Urinary bladder (tissue), 4 donors: ENCODE measurements at places on chromosomes 16 and 17. TPM values are rescaled to one million over a fixed set of nuclear protein-coding genes. Genes with fewer than 3 reads are reported as not detected.

GRCh38 chr17:36717088-36717487 is 115.7 kb downstream of the MRM1 start:
- DNase-seq, result no peak

GRCh38 chr16:87789437-87790291 is 23.9 kb upstream of the KLHDC4 start:
- no peak for DNase-seq

- no peak for DNase-seq
Measured at GRCh38 chr16:54325616-54326265, 39.2 kb upstream of the IRX3 start.

- no peak for DNase-seq
Measured at GRCh38 chr17:36791942-36792475, 145.3 kb upstream of the LHX1 start.

The MYOCD gene
- 59.5 TPM for total RNA-seq

GRCh38 chr16:19841184-19841583 is 43.5 kb downstream of the GPRC5B start:
- no peak for DNase-seq

DNA sequence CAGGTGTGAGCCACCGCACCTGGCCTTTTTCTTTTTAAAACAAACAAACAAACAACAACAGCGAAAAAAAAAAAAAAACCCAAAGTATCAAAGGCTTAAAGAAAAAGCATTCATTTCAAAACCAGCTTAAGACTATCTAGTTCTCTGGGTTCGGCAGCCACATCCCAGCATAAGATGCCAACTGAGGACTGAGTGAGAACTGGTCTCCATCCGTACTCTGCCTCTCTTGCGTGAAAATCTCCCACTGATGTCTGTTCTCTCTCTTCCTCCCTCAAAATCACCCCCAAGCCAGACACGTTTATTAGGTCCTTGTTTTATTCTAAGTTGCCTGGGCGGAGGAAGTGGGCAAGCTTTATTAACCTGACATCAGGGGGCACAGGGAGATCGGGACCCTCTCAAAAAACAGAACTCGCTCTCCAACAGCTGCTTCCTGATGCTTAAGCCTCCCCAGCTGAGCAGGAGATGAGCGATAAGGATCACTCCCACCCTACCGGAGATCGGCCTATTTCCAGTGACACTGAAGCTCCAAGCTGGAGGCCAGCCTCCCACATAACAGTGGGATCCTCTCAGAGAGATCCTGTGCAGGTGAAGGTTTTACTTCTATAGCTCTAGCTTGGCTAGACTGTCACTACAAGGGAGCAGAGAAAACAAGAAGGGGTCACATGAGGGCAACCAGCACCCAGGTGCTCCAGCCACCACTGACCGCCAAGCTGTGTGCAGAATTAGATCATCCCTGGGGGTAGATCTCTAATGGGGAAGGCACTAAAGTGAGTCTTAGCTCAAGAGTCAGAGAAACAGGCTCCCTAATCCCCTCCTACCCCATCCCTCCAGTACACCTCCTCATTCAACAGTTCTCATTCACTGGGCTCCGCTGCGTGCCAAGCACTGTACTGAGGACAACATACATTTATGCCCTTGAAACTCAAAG is 13.6 kb downstream of the CDC42EP4 start:
- no peak for DNase-seq

- no peak for DNase-seq
Measured at GRCh38 chr17:19904924-19905323, 37.2 kb upstream of the ULK2 start.

The HCFC1R1 gene
- total RNA-seq, result 29.1 TPM

The VAT1L gene
- 33.2 TPM for total RNA-seq

The NKIRAS2 gene
- 14.4 TPM for total RNA-seq

DNA sequence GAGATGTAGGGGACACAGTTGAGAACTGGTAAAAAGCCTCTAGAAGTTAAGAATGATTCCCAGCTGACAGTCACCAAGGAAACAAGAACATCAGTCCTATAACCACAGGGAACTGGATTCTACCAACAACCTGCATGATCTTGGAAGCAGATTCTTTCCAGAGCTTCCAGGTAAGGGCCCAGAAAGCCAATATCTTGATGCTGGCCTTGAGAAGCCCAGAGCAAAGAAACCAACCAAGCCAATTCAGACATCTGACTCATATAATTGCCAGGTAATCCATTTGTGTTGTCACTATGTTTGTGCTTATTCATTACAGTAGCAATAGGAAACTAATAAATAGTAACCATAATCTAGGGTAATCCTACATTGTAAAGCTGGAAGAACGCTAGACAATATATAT is 81.6 kb downstream of the CACNG1 start:
- no peak for DNase-seq

DNA sequence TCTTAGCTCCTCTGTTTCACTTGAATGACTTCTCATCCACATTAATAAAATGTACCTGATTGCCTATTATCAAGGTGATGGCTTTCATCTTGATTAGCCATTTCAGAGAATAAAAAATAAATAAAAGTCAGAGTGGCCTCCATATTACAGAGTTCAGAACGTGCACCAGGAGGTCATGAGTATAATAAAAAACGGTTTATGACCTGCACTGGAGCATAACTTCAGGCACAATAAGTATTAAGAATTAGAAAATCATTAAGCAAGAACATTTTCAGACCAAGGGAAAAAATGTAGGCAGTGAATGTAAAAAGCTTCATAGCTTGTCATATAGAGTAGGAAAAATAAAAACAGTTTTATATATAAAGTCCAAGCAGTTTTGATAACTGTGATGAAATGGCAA is 11.4 kb downstream of the METTL9 start:
- DNase-seq, result no peak

DNA sequence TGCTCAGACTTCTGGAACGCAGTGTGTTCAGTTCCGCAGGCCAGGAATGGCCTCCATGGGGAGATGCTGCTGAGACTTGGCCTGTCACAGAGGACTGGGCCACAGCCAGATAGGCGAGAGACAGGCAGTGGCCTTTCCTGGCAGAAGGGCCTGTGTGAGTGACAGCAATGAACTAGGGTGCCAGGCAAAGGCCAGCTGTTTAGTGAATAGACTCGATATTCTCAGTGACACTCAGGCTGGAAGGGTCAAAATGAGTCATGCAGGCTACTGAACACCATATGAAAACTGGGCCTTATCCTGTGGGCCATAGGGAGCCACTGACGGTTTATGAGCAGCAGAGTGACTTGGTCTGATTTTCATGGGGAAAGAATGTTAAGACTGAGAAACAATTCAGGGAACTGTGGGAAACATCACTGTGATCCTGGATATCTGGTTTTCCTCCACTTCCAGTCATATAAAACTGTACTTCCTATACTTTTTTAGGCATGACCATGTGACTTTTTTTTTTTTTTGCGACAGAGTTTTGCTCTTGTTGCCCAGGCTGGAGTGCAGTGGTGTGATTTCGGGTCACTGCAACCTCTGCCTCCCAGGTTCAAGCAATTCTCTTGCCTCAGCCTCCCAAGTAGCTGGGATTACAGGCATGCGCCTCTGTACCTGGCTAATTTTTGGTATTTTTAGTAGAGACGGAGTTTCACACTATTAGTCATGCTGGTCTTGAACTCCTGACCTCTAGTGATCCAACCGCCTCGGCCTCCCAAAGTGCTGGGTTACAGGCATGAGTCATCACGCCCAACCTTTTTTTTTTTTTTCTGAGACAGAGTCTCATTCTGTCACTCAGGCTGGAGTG is 5.2 kb upstream of the NUBP1 start:
- no peak for DNase-seq

The DPEP2 gene
- total RNA-seq, result 2.3 TPM

DNA sequence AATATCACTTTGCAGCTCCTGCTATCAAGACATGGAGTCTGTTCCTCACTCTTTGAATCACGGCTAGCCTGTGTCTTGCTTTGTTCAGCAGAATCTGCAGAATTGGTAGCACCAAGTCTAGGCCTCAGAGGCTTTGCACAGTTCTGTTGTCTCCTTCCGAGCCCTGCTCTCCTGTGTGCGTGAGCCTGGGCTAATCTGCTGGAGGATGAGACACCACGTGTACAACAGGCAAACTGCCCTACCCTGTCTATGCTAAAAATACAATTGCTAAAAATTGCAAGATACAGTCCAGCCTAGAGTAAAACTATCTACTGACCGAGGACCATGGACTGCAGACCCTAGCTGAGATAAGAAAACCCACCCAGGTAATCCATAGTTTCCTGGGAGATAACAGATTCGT is 484.7 kb downstream of the NPIPA7 start:
- no peak for DNase-seq

DNA sequence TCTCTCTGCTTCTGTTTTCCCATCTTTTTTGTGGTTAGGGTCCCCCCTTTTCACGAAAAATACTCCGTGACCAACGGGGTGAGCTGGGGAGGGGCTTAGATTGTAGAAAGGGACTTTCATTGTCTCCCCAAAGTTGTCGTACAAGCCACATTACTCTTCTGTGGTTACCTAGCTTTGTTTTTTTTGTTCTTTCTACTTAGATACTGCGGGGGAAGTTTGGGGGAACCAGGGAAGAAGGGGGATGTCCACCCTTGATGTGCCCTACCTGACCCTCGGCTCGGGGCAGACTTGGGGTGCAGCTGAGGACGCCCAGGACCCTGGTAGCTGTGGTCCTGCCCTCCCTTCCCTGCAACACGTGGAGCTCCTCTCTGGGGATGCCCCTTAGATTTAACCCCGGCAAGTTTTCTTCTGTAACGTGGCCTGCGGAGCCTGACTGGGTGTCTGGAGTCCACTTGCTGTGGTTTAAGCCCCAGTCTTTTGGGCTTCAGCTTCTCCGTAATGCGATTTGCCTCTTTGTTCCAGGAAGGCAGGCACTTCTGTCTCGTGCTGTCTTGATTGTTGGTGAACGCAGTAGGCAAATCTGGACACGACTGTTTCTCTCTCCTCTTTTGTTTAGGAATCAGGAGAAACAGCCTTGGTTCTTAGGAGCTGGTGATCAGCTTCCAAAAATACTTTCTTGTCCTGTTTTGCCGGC is 892 bp downstream of the ABCC1 start:
- DNase-seq, result no peak

The RPS6KB1 gene
- total RNA-seq, result 61.8 TPM

GRCh38 chr17:16282522-16282921 is 65.5 kb downstream of the PIGL start:
- no peak for DNase-seq

The TERB1 gene
- not detected for total RNA-seq

DNA sequence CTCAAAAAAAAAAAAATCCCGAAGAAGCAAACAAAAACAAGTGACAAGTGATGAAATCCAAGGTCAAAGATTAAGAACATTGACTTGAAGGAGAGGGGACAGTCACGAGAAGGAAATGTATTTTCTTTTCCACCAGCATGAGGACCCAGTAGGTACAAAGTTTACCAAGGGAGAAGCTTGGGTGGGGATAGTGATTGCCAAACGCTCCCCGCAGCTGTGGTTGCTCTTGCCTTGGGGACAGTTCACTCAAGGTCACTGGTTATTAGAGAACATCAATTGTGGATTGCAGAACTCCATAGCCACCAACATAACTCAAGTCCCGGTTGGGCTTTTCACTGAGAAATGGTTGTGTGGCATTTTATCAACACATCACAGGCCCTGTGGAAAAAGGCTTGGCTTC is 27.0 kb downstream of the RSL1D1 start:
- DNase-seq, result no peak

GRCh38 chr16:57937861-57938260 is 33.1 kb downstream of the CNGB1 start:
- DNase-seq, result no peak

The MSRB1 gene
- total RNA-seq, result 4.0 TPM

DNA sequence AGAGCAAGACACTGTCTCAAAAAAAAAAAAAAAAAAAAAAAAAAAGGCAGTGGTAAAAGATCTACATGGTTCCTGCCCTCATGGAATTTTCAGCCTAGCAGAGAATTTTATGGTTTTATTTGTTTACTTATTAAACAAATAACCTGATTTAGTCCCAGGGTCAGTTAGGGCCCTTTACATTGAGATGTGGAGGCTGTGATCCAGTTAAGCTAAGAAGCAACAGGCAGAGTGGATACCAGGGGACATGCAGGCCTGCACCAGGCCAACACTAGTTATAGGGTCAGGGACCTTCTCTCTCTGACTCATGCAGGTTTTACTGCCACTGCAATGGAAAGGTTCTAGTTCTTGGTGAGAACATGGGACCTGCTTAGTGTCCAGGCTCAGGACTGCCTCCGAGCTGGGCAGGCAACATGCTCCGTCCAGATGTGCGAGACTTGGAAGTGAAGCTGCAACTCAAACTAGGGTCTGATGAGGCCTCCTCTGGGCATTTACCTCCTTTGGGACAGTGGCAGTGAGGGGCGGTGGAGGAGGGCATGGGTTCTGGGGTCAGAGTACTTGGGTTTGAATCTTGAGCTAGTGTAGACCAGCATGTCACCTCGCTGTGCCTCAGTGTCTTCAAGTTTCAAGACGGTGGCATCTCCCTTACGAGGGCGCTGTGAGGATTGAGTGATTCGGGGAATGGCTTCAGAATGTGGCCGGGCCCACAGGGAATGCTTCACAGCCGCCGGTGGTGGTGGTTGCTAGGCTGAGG is 301.8 kb downstream of the CPPED1 start:
- DNase-seq, result no peak

The CLEC3A gene
- total RNA-seq, result 16.8 TPM

The KRT28 gene
- not detected for total RNA-seq

DNA sequence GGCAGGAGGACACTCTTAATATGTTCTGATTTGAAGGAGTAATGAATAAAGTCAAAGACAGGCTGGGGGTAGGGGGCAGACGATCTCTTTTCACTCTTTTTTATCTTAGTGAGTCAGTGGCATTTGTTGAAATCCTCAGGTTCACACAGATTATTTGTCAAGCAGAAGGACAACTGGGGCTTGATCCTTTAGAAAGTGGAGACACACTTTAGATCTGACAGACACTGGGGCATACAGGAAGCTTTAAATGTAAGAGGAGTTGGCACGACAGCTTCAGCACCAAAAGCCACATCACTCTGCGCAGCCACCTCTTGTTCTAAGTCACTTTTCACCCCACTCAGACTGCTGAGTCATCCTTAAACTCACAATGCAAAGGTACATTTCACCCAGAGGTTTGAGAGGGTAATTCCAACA is 121.5 kb downstream of the STXBP4 start:
- no peak for DNase-seq

DNA sequence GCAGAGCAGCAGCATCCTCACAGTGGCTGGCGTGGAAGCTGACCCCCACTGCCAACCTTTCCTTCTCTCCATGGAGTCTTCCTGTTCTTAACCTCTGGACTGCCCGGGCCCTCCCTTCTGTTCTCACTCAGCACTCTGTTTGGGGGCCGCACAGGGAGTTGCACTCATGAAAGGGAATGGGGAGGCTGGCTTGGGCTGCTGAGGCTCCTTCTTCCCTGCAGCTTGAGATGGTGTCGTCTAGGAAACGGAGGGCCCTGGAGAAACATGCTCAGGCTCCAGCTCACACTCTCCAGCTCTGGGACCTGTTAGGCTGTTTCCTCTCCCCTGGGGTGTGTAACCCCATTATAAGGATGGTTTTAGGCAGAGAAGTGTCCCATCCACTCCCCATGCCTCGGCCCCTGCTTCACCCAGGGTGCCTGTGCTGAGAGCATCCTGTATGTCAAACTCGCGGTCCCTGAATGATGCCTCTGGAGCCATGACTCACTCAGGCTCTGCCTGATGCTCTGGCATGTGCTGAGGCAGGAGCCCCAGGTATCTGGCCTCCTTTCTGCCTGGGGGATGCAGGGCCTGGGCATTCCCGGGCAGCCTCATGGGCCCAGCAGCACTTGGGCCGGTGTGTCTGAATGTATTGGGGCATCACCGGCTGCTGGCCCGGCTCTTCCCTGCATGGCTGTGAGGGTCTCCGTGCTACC is 18.9 kb downstream of the TMEM94 start:
- DNase-seq, result no peak

The KRT24 gene
- 0.26 TPM for total RNA-seq

The CSH1 gene
- 0.42 TPM for total RNA-seq

The ALOX15B gene
- total RNA-seq, result not detected

- DNase-seq, result no peak
Measured at GRCh38 chr17:79657036-79657435, 46.2 kb upstream of the RBFOX3 start.

GRCh38 chr17:9123594-9124553 is 102.6 kb downstream of the NTN1 start:
- no peak for DNase-seq
